CD4-positive, alpha-beta T cell treated with Interleukin-1 beta for 1 hour (primary cell): ENCODE measurements at places on chromosomes 3 and 15.

DNA sequence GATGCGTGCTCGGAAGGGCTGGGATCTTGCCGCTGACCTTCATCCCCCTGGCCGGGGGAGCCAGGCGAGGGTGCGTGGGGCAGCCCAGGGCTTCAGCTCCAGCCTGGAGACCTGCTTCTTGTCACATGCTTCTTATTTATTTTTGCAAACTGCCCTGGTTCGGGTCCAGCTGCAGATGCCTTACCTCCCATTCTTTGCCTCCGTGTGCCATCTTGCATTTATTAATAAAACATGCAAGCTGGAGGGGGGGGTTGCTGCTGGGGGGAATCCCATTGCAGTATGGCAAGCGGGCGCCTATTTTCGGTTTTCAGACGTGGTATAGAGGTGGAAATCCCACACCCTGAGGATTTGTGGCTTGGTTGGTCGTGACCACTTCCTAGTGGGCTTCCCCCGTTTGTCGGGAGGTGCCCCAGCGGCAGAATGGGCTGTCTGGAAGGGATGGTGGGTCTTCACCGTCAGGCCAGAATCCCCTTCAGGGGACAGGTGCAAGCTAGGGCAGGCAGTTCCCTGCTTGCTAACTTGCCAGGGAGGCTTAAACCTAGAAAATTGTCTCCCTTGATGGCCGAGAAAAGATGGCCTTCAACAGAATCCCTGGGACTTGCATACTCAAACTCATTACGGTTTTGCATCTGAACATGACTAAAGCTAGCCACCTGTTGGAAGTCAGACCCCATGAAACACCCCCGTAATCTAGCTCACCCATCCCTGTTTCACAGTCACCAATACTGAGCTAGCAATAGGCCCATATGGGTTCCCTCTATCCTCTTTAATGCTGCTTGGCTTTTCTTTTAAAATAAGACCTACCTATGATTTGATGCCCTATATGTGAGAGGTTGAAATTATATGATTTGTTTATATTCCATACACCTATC, 569 bp downstream of the TMEM266 start:
- DNase-seq, result peak; percentile 33

DNA sequence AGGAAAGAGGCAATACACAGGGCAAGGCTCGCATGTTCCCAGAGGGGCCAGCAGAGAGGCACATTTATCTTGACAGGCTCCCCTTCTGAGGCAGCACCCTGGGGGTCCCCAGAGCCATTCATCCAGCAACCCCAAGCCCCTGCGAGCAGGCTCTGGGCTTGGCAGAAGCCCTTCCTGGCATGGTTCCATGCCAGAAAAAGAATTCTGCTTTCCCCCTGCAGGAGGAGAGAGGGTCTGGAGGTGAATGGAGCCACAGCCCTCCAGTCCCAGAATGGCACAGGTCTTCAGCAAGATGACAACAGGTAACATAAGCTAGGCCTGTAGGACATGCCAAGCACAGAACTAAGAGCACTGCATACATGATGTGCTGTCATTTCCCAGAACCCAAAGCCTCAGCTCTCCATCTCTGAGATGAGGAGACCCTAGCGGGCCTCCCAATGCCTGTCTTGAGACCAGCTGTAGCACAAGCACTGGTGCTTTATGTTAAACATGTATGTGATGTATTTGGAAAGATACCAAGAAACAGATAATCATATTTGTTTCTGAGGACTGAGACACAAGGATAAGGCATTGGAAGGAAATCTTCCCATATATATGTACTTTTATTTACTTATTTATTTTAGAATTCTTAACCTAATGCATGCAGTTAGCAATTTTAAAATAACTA, 121.6 kb downstream of the ALDH1A2 start:
- DNase-seq, result no peak

GRCh38 chr3:192130534-192131132, 596.7 kb downstream of the FGF12 start:
- DNase-seq, result no peak

GRCh38 chr15:27037501-27037900, 66.5 kb downstream of the GABRG3 start:
- no peak for DNase-seq

DNA sequence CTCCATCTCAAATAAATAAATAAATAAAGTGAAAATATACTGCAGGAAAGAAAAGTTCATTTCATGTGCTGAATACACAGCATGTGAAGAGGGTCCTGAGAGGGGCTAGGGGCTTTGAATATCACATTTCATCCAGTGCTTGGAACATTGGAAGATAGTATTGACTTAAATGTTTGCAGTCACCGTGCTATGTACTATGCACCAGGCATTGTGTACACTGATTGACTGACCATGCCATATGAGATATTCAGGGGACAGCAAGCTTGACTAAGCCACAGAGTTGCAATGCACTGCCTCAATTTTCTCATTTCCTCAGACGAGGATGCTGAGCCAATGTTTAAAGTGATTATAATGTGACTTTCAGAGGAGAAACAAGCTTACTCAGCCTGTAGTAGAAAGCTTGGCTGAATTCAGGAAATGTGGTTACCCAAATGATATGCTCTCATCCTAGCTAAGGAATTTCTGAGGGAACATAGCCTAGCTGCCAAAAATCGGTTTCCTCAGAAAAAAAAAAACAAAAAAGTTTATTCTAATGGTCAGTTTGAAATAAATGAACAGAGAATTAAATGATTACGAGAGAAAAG, 557.9 kb downstream of the FGF12 start:
- no peak for DNase-seq

GRCh38 chr15:100216182-100216581, 125.6 kb downstream of the ADAMTS17 start:
- no peak for DNase-seq

DNA sequence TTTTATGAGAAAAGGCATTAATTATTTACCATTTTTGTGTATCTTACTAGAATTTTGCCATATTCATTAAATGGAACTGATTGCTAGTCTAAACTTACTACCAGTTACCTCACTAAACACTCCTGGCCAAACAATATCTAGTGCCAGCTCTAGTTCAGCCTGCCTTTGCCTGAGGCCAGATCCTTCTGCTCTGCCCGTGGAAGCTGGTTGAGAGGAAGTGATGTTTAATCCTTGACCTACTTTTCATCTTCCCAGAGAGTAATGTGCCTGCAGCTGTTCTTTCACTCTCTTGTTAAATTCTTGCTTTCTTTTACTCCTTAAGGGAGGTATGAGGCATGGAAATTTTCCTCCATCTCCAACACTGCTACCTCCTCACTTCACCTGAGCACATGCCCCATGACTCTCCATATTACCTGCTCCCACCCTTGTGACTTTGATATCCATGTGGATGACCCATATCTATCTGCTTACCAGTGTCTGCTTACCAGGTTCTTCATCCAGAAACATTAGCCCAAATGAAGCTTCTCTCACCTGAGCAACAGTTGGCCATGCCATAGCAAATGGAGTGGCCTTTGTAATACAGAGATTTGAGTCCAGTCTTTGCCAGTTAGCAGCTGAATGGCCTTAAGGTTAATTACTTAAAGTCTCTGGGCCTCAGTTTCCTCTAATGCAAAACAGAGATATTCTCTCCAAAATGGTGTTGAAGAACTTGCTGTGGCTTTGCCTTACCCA, 53.4 kb downstream of the UBE2E1 start:
- DNase-seq, result no peak

DNA sequence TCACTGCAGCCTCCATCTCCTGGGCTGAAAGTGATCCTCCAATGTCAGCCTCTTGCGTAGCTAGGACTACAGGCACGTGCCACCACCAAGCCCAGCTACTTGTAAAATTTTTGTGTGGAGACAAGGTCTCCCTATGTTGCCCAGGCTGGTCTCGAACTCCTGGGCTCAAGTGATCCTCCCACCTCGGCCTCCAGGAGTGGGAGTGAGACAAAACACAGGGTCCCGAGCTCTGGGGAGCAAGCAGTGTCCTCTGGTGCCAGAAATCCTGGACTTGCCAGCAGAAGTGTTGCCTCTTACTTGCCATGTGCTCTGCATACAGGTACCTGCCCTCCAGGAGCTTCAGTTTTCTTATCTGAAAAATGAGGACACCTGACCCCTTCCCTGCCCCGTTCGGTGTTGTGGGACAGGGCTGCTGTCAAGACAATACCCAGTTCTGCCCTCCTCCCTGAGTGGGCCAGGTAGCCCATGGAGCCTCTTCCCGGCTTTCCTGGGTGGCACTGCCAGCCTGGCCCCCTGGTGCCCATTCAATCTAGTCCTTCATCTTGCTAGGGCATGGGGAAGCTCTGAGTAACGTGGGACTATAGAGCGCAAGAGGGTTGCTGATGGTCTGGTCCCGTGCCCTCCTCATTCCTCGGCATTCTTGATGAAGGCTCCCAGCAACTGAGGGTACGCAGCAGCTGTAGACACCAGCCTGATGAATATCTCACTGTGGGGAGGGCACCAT, 164.6 kb downstream of the GOLGA6L4 start:
- no peak for DNase-seq

DNA sequence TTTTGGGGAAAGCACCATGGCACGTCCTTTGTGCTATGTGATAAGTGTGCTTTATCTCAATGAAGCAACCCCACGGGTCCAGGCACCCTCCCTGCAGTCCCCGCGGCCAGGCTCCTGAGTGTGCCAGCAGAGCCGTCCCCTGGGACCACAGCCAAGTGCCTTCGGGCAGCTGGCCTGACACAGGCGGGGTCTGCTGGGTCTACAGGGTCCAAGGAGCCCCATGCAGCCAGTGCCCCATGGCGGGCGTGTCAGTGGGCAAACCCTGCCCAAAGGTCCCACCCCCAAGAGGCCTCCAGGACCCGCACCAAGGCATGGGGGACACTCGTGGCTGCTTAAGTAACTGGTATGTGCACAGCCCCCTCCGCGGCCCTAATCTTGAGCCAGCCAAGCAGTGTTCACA, 35.3 kb downstream of the KLHL25 start:
- no peak for DNase-seq

GRCh38 chr3:32354362-32354778, 37.3 kb upstream of the CMTM7 start:
- no peak for DNase-seq

- DNase-seq, result no peak
Measured at GRCh38 chr15:100335335-100335999, 6.3 kb downstream of the ADAMTS17 start.

DNA sequence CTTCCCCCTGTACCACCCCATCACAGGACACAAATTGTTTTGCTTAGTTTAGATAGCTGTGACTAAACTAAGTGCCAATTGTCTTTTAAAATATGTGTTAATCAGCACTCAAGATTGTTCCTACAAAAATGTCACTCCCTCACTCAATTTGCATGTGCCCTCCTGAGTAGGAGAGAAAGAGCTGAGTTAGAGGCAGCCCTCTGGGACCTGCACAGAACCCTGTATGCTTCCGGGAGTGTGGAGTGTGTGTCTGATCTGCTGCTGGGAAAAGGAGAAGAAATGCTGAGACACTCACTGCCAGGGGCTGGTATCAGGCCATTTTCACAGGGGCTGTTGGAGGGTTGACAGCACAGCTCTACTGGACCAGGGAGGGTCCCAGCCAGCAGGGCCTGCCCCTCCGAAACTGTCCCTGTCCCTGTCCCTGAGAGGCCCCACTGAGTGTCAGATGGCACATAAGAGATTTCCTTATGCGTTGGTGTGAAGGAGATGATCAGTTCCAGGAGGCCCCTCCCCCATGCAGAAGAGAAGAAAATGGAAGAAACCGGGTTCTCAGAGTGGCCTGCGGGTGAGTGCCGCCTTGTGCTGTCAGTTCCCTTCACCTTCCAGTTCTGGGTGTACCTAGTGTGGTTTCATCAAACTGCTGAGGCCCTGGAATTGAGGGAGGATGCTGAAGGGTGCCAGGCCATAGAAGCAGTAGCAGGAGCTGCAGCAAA, 3.9 kb upstream of the B3GNT5 start:
- DNase-seq, result no peak

DNA sequence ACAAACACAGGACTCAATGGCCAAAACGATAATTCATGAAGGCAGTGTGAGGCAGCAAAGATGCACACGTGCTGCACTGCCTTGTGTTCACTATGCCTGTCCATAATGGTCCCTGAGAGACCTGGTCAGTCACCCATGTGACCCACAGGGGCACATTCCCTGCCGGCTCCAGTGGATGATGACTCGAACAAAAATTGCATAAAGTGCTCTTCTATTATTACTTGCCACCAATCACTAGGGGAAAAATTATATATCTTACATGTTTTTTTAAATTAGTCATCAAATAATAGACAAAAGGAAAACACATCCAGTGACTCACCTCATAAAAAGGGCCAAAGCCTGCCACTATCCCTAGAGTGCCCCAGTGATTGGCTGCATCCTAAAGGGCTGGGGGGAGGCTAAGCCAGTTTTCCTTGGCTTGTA, 47.5 kb downstream of the UBP1 start:
- no peak for DNase-seq
